ENCODE measurements at places on chromosomes 5 and 9.

GRCh38 chr9:99391937-99392594 is 170.0 kb downstream of the SEC61B start:
- DNase-seq, result no peak

GRCh38 chr5:78907255-78907891 is 77.7 kb downstream of the ARSB start:
- no peak for DNase-seq

- no peak for DNase-seq
These were observed 529.5 kb upstream of the ZNF462 start for GRCh38 chr9:106333481-106333880.

- no peak for DNase-seq
These were observed 516 bp downstream of the MRPL41 start for GRCh38 chr9:137552022-137552768.

- no peak for DNase-seq
These were observed 45.5 kb upstream of the CDC42SE2 start for GRCh38 chr5:131218392-131218791.

DNA sequence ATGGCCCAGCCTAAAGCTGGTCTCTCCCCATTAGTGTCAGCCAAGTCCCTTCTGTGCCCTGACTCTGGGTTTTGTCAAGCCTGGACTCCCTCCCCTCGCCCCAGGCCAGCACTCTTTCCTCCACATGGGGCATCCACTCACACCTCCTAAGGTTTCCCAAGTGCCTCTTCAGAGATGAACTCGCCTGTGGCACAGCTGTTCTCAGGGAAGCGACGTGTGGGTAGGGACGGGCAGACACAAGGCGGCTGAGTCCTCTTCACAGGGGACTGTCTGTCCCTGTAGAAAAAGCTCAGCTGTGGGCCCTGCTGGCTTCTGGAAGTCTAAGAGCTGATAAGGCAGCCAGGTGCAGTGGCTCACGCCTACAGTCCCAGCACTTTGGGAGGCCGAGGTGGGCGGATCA is 78.5 kb downstream of the CACNA1B start:
- DNase-seq, result no peak

DNA sequence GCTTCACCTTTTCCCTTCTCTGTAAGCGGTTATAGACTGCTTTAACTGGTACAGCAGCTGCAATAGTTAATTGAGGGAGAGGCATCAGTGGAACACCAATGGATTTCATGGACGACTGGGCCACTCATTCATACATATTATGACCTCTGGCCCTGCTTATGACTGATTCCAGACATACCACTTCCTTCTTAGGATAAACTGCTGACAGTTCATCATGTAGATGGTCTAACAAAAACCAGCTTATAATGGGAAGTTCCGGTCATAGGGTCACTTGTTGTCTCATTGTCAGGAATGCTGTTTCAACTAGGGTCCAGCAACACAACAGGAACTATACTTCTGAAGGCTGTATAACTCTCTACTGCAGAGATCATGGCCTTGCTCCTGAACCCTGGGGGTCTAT is 265.2 kb upstream of the RASA1 start:
- no peak for DNase-seq

DNA sequence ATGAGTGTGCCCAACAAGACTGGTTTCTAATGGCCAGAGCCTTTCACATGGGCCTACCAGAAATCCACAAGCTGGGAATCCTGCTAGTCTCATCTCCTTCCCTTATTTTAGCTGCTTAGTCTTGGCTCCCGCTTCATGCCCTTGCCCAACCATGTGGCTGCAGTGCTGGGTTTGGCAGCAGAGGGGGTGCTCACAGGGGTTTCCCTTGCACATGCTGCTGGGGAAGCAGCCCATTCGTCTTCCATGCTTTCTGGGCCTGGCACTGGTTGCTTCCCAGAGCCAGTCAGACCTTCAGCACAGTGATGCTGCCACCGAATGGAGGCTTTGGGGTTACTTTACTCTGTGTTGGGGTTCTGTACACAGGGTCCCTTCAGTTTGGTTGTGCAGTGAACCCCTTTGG is 26.3 kb downstream of the SLC46A2 start:
- no peak for DNase-seq

DNA sequence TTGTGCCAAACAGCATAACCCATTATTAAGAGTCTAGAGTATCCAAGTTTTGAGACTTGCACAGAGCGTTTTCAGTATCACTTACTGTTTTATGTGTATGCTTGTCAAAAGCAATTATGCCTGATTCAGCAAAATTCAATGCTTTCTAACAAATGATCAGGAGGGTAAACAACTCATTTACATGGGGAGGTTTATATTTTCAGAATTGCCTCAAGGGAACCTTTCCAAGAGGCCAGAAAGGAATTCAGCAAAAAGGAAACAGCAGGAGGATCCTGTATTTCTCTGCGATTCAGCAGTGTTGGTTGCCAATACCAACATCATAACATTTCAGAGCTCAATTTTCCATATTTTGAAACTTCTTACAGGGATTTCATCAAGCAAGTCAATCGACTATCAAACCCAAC is 69.3 kb upstream of the DAB2 start:
- DNase-seq, result no peak

DNA sequence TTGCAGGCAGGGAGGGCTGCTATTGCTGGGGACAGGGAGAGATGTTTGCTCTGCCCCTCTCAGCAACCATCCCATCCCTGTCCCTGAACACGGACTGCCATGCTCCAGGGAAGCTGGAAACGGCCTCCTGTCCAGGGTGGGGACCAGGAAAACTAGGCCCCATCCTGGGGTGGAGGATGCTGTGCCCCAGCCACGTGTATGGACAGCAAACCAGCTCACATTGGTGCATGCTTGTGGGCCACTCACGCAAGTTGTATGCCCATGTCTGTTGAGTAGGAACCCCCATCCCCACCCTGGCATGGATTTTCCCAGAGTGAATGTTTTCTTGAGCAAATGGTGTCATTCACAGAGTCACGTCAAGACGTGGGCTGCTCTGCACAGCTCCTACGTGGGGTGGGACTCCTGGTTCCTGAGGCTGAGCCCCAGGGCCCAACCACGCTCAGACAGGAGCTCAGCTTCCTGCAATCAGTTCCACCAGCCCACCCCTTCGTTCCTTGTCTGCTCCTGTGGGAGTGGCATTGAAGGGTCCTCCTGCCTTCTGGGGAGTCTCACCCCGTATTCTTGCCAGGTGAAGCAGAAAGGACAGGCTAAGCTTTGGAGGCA is 4.6 kb downstream of the UNC5A start:
- no peak for DNase-seq

DNA sequence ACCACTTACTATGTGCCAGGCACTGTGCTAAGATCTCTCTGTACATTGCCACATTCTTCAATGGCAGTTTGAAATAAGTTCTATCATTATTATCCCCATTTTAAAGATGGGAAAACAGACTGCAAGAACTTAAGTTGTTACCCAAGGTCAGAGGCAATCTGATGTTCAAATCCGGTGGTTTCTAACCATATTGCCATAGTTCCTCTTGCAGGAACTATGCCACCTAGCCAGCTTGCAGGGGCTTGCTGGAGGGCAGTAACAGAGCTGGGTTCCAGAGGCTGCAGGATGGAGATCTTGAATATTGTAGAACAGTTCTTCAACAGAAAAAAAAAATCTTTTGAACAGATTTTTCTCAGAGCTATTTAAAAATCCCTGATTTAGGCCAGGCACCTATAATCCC is 71.8 kb upstream of the TNFAIP8 start:
- DNase-seq, result no peak

- no peak for DNase-seq
These were observed 36.6 kb upstream of the CCL21 start for GRCh38 chr9:34746526-34746925.

DNA sequence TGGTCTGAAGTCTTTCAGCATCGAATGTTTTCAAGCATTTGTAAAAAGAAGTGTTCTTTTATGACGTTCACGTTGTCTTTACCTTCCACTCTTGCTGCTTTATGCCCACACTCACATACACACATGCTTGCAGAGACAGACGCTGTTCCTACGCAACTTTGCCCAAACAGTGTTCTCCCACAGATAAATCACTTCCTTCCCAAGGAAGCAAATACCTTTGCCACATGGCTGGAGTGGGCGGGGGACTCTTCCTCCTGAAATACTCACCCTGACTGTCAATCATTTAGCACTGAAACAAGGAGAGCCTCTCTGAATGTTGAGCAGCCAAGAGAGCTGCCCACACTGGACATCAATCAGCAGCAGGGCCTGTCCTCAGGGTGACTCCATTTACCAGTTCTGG is 22.4 kb upstream of the ASTN2 start:
- no peak for DNase-seq

DNA sequence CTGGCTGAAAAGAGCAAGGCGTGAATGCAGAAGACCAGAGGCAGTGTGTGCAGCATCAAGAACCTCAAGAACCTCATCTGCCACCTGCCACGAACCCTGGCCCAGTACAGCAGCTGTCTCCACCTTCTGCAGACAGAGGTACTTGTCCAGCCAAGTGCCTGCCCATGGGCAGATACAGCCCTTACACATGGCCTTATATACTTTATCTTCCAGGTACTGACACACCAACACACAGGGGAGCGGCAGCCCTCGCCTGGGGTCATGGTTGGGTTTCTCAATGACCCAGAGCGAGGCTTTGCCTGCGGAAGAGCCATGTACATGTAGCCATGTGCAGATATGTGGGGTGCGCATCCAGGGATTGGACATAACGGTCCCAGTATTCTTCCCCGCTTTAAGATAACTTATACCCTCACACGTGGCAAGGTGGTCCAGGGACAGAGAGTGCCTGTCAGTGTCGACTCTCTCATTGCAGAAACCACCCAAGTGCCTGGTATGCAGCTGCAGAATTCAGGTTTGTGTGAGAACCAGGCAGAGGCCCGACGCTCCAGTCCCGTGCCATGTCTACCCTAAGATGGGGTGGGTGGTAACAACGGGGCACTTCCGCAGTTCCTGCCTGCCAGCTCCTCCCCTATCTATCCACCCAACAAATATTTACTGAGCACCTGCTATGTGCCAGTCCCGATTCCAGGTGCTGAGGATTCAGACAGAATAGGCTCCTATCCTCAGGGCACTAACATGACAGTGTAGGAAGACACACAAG is 206.9 kb downstream of the FSTL4 start:
- no peak for DNase-seq

GRCh38 chr9:98479967-98480847 is 224.8 kb upstream of the TBC1D2 start:
- no peak for DNase-seq

DNA sequence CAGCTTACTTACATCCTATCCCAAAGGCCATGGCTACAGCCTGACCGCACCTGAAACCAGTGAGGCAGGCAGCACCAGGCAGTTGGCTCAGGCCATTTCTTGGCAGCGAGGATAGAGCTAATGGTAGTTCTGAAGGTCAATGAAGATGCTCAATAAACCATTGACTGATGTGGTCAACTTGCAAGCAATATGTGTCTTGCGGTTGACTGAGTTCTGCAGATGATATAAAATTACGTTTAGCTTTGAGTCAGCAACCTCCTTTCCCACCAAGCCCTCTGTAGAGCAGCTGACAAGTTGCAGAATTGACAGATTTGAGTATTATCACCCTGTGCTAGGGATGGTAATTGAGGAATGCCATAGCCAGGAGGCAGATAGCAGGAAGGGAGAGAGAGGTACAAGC is 189.0 kb upstream of the PUM3 start:
- no peak for DNase-seq

DNA sequence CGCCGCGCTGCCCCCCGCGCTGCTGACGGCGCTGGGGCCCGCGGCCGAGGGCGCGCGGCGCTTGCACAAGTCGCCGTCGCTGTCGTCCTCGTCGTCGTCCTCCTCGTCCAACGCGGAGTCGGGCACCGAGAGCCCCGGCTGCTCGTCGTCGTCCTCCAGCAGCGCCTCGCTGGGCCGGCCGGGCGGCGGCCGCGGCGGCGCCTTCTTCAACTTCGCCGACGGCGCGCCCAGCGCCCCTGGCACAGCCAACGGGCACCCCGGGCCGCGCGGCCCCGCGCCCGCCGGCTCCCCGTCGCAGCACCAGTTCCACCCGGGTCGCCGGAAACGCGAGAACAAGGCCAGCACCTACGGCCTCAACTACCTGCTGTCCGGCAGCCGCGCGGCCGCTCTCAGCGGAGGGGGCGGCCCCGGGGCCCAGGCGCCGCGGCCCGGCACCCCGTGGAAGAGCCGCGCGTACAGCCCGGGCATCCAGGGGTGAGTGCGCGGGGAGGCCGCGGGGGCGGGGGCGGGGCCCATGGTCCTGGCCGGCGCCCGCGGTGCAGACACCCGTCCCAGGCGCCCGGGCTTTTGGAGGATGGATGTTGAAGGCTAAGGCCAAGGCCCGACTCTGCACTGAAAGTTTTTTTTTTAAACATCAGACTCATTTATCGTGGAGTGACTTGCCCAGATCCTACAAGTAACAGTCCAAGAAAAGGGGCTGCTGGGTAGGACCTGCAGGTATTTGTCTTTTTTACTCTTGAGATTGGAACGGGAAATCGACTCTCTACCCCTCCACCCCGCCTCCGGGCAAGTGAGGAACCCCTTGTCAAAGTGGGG is 1.2 kb downstream of the TENT4A start:
- no peak for DNase-seq

DNA sequence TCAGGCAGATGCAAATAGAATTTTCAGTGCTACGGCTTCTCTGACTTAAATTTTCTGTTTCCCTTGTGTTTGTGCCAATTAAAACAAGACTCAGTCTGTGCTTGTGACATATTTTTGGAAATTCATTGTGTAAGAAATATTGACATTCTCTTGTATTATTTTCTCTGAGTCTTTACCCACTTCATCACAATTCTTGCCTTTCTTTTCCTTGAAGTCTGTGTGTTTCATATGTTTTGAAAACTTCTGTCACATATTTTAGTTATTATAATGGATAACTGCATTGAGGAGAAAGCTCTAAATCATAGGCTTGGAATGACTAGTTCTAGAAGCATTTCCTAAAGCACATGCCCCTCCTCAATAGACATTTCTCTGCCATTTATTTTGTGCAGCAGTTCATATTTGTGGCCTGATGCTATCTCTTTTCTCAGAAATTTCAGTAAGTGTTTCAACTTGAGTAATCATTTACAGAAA is 206.6 kb downstream of the PALM2AKAP2 start:
- no peak for DNase-seq

DNA sequence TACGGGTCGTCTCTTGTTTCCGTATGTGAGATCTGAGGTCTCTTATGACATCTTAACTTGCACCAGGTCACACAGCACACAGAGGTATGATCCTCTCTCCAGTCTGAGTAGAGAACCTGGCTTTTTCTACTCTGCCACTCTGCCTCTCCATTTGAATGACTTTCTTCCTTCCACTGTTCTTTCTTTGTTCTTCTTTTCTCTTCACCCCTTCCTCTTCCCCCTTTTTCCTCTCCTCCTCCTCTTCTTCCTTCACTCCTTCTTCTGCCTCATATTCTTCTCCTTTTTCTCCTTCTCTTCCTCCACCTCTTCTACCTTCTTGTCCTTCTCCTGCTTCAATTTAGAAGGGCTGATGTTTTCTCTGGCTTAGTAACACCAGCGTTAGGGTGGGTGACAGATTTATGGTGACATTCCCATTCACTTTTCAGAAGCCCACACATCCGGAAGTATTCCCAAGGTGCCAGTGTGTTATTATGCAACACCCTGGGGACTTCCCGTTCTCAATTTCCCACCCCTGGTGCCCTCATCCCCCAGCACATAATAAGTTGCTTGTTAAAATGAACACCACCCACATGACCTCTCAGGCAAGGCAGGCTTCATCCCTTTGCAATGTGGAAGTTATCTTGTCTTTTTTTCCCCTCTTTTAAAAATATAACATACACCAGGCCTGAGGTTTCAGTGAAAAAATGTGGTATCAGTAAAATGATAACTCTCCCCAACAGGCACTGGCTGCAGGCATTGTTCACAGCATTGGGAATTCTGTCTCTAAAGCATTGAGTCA is 122.0 kb downstream of the PAPPA start:
- DNase-seq, result no peak
